ENCODE measurements at places on chromosomes 5 and 9.

DNA sequence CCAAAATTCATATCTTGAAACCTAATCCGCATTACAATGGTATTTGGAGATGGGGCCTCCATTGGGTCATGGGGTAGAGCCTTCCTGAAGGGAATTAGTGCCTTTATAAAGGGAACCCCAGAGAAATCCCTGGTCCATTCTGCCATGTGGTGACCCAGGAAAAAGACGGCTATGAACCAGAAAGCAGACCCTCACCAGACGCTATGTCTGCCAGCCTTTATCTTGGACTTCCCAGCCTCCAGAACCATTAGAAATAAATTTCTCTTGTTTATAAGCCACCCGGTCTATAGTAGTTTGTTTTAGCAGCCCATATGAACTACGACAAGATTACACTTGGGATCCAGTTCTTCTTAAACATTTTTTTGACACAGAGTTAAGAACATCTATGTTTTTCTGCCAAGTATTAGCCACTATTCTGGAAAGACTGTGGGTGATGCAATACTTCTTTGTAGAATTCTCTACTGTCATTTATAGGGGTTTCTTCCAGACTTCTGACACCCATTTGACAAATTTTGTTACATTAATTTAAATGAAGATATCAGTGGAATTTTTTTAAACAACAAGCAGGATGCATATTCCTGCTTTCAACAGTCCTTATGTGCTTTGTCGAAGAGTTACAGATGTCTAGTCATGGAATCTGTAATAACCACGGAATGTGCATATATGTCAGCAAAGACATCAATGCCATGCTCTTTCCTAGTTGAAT, 572.4 kb downstream of the NR2F1-AS1 start:
- no peak for DNase-seq

DNA sequence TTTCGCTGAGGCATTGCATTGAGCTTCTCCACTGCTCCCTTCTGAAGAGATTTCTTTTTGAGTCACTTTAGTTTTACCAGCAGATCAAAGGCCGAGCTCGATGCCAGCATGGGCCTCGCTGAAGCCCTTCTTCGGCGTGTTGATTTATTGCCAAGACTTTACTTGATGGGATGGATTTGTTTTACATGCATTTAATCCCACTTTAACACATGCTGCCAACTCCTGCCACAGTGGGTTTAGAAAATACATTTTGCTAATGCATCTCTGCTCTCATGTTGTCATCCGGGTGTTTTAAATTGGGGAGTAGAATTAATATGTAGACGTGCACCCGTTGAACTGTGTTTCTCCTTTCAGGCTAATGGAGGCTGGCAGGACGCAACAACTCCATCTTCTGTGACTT, 218.3 kb downstream of the PBX3 start:
- no peak for DNase-seq

DNA sequence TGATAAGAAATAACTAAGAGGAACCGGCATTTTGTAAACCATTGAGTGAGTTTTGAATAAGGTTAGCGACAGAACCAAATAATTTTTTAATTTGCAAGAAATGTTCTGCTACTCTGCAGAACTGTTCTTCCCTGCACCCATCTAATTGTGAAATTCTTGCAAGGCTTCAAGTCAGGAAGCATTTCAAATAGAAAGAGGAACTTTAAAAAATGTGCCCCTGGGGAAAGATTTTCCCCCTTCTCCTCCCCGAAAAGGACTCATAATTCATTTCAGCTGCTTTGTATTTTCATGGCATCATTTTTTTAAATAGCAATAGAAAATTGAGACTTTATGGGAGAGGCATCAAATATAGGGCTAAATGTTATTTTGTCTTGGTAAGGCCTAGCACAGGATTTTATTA, 180.9 kb upstream of the ANKRD55 start:
- no peak for DNase-seq

DNA sequence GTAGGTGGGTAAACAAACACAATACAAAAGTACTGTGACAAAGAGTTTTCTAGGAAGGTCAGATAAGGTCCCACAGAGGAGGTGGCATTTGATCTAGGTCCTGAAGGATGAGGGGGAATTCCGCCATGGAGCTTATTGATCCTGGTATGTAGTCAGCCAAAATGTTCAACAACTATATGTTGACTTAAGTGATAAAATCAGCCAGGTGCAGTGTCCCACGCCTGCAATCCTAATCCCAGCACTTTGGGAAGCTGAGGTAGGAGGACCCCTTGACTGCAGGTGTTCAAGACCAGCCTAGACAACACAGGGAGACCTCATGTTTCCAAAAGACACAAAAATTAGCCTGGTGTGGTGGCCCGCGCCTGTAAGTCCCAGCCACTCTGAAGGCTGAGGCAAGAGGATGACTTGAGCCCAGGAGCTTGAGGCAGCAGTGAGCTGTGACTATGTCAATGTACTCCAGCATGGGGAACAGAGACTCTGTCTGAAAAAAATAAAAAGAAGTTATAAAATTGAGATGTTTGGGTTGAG, 46.4 kb upstream of the PLIN2 start:
- DNase-seq: no peak

DNA sequence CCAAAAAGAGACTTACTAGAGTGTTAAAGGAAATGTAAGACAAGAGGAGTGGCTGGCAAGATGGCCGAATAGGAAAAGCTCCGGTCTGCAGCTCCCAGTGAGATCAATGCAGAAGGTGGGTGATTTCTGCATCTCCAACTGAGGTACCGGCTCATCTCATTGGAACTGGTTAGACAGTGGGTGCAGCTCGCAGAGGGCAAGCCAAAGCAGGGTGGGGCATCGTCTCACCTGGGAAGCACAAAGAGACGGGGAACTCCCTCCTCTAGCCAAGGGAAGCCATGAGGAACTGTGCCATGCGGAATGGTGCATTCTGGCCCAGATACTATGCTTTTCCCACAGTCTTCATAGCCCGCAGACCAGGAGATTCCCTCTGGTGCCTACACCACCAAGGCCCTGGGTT, 308.7 kb downstream of the AGTPBP1 start:
- no peak for DNase-seq

DNA sequence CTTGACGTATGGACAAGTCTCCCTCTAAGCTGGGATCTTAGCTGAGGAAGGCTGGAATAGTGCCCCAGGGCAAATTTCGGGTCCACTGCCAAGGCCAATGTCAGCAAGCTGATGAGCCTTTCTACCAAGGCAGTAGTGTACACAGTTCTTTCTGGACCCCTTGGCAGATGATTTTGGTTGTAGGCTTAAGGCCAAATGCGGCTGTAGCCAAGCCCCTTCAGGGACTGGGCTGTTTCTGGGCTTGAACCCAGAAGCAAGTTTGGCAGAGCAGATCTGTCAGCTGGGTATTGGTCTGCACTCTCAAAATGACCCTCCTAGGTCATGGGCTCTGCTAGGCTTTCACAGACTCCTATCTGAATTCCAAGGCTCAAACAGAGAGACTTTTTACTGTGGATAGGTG, 121.6 kb downstream of the ADAMTSL1 start:
- no peak for DNase-seq

GRCh38 chr5:174271316-174271715, 225.8 kb downstream of the NSG2 start:
- DNase-seq: no peak

DNA sequence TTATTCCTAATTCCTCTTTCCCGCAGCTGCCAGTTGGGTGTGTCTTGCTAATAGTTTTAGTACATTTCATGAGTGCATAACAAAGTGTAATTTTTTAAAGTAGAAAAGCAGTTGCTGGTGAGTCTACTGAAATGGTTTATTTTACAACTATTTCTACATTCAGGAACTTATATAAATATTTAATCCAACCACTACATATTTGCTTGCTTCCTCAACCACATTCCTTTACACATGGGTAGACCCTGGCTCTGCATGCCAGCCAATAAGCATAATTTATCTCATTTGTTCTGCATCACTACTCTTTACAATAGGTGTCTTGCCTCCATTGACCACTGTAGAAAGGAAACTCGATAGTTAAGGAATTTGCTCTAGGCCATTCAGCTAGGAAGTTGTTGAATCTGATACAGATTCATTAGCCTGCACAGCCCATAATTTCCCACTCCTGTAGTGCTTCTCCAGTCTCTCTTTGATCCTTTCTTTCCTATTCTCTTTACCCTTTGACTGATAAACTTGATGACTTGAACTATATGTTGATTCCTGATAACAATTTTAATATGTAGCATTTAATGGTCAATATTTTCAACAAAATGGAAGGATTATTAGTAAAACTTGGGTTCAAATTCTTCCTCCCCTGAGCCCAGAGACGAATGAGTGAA, 342.5 kb upstream of the ACTBL2 start:
- no peak for DNase-seq

DNA sequence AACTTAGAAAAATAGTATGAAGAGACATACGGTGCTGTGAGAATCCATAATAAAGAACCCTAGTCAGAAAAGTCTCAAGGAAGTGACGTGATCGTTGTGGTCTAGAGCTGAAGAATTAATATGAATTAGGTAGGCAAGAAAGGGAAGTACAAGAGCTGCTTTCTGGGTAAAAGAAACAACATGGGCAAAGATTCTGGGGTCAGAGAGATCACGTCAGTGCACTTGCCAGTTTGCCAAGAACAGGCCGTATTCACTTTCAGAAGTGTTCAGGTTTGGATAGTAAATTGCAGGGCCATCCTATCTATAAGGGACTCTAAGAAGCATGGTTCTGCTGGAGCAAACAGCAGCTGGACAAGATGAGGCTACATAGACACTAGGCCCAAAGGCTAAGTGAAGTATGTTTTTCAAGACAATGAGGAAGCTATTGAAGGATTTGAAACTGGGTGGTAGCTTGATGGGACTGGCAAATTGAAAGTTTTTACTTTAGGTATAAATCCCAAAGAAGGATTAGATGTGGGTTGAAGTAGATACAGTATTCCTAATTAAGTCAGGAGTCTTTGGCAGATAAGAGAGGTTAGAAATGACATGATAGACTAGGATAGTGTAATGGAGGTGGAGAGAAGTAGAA, 4.8 kb upstream of the CHD1 start:
- DNase-seq: no peak

GRCh38 chr5:14777187-14777586, 94.4 kb downstream of the ANKH start:
- DNase-seq: no peak

- DNase-seq: no peak
Measured at GRCh38 chr9:137582286-137582860, 3.6 kb upstream of the DPH7 start.

- DNase-seq: no peak
Measured at GRCh38 chr5:179486596-179487051, 63.7 kb upstream of the RUFY1 start.

GRCh38 chr5:3305432-3305831, 290.2 kb upstream of the IRX1 start:
- DNase-seq: no peak
